ENCODE measurements at places on chromosomes 11 and 22.

- DNase-seq, result no peak
These were observed 105.3 kb downstream of the CTTN start for GRCh38 chr11:70503468-70504221.

DNA sequence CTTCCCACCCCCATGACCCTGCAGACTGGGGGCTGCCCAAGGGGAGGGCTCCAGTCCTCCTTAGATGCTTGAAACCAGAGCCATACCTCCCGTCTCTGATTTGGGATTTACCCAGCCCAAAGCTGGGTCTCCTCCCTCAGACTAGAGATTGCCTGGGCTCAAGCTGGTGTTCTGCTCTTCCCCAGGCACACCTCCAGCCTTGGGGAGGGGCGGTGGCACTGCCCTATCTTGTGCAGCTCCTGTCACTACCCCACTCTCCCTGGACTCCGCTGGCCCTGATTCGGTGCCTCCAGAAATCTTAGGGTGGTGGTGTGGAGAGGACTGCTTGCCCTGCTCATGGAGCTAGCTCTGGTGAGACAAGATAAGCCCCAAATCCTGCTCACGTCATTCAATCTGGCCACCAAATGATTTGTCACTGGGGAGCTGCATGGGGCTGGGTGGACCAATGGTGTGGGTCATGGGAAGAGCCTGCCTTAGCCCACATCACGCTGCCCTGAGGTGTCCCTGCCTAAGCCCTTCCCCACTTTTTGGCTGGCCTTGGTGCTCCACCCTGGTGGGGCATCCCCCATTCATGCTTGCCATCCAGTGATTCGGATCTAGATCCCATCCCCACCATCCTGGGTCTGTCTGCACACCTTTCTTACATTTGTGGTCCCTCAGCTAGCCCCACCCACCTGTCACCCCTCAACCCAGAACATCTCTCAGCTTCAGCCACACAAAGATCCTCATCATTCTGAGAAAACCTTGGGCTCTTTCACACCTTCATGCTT is 87.7 kb downstream of the PDE2A start:
- no peak for DNase-seq

DNA sequence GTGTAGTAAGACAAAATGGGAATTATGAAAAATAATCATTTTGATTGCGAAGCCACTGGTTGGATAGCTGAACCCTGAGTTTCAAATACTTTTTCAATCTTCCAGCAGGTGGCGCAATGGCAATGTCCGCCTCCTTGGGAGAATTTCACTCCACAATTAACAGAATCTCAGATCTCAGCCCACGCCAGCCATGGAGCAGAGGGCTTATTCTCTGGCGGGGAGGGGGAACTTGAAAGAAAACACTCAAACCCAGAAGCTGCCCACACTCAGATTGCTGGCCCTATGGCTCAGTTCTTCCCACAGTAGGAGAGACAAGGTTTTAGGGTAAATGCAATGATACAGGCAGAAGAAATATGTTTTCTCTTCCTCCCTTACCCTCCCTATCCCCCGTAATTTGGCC is 38.7 kb upstream of the RCN1 start:
- peak; percentile 43 for DNase-seq

DNA sequence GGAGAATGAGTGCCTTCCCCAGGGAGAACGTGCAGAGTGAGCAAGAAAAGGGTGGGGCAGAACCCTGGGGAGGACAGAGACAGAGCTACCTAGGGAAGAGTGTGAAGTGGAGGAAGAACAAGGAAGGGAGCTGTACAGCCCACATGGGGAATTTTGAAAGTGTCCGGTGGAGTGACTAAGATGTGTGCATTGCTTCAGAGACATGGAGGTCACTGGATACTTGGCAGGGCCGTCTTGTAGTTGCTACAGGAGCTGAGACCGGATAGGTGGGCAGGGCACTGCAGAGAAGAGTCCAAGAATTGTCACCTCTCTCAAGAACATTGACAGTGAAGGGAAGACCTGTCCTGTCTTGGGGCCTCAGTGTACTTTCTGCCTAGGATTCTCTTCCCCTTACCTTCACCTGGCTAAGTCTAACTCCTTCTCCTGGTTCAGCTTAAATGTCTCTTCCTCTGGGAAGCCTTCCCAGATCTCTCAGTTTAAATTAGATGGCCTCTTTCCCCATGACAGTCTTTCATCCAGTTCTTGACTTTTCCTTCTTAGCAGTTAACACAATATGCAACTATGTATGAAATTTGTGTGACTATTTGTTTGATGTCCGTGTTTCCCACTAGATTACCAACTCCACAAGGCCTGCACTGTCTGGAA is 9.2 kb upstream of the P2RY6 start:
- no peak for DNase-seq

GRCh38 chr22:24681236-24681635 is 78.2 kb downstream of the GGT1 start:
- DNase-seq, result no peak

DNA sequence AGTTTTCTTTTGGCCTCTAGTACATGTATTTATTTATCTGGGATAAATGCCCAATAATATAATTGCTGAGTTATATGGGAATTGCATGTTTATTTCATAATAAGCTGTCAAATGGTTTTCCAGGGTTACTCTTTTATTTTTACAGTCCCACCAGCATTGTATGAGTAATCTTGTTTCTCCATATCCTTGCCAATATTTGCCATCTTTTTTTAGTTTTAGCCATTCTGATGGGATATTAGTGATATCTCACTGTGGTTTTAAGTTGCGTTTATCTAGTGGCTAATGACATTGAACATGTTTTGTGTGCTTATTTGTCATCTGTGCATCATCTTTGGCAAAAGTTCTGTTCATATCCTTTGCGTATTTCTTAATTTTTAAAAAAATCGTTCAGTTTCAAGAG is 372.8 kb upstream of the CCDC179 start:
- DNase-seq, result no peak

GRCh38 chr11:124817036-124817435 is 16.8 kb upstream of the MSANTD2 start:
- DNase-seq, result no peak

DNA sequence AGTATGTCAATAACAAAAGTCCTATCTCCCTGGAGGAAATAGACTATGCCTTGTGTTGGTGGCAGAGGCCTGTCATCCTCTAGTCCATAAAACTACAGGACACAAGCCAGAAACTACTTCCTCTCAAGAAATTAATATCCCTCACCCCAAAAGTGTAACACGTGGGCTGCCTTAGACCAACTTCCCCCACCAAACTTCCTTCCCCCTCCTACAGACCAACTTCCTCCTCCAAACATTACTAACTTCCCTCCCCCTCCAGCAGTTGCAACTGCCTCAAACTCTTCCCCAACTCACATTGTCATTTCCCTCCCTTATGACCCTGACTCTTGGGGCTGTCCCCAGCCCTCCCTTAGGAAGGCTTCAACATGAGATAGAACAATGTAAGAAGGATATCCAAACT is 6.3 kb downstream of the OR52K2 start:
- peak; percentile 97 for DNase-seq

GRCh38 chr11:9799886-9800285 is 136.0 kb downstream of the SWAP70 start:
- no peak for DNase-seq

DNA sequence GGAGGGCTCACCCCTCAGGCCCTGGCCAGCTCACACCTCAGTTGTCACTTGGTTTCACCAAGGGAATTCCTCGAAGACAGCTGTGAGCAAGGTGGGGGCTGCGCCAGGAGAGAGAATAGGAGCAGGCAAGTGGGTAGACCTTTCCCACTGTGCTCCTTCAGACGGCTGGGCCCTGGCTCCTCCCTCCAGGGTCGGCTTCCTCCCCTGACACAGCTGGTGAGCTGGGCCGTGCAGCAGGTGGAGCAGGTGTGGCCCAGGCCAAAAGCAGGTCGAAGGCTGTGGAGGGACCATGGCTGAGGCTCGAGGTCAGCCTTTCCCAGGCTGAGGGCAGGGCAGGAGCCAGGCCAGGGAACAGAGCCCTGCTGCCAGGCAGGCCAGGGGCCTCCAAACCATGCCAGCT is 12.5 kb upstream of the MYRF start:
- DNase-seq, result no peak

DNA sequence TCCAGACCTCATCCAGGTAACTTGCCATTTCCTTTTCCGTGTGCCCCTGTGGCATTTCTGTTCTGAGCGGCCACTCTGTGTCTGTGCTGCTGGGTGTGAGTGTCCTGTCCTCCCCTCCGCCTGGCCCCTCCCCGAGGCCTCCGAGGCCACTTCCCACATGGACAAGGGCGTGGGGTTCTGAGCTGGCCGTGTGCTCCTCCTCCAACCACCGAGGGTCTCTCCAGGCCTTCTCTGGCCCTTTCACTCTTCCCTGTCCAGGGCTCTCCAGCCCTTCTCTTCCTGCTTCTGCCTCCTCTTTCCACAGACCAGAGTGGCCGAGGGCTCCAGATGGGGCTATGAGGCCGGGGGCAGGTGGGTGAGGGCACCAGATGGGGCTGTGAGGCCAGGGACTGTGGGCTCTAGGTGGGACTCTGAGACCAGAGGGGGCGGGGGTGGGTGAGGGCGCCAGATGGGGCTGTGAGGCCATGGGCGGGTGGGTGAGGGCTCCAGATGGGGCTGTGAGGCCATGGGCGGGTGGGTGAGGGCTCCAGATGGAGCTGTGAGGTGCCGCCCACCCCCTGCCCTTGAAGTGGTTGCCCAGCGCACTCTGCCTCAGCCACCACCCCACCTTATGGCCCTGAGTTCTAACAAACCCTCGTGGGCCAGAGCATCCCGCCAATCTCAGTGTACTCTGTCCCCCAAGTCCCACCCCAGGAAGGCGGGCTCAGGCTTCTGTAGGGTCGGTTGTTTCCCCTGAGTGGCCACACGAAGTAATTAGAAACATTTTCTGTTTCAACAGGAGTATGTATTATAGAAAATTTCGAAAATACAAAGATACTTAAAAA is 24.1 kb downstream of the PTDSS2 start:
- DNase-seq, result no peak

DNA sequence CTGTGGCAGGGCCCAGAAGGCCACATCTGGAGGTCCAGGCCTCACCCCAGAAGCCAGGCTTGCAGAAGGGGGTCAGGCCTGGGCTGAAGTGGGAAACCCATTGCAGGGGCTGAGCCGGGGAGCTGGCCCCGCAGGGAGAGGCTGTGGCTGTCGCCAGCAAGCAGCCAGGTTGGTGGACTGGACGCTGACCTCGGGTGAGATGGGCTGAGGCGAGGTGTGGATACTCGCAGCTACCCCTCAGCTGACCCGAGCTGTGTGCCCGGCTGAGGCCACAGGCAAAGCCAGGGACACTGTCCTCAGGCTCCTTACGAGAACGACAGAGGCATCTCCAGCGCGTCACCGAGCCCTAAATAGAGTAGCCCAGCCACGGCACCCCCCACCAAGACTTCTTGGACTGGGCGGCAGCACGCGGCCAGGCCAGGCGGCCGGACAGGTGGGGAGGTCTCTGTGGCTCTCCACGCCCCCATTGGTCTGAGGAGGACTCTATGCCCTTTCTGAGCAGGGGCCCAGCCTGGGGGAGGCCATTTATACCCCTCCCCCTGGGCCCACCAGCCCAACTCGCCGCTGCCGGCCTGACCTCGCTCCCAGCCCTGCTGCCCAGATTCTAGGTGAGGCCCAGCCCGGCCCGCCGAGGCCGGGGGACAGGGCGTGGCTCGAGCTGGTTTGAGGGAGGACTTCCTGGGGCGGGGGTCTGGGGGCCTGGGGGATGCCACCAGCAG is at the start of gene TNNI2:
TNNI2 (plus strand) TSS at position 556 of the 719 bp plus-strand sequence. CDS start 716 bp downstream, outside the sequence.
- no peak for DNase-seq

DNA sequence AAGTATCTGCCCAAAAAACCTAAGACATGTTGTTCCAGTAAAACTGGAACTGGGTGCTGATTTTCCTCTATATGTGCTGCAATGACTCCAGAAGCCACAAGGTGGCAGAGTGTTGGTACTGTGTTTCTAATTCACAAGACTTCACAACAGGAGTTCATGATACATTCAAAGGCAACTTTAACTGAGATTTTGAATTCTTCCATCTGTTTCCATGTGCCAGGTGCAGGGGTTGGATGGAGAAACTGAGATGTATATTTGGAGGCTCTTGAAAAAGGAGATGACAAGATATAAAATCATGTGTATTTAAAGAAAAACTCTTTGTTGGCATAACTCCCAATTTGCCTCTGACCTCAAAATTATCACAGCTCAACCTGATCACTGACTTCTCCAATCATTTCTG is 1098.6 kb upstream of the CCDC90B start:
- peak; percentile 16 for DNase-seq

DNA sequence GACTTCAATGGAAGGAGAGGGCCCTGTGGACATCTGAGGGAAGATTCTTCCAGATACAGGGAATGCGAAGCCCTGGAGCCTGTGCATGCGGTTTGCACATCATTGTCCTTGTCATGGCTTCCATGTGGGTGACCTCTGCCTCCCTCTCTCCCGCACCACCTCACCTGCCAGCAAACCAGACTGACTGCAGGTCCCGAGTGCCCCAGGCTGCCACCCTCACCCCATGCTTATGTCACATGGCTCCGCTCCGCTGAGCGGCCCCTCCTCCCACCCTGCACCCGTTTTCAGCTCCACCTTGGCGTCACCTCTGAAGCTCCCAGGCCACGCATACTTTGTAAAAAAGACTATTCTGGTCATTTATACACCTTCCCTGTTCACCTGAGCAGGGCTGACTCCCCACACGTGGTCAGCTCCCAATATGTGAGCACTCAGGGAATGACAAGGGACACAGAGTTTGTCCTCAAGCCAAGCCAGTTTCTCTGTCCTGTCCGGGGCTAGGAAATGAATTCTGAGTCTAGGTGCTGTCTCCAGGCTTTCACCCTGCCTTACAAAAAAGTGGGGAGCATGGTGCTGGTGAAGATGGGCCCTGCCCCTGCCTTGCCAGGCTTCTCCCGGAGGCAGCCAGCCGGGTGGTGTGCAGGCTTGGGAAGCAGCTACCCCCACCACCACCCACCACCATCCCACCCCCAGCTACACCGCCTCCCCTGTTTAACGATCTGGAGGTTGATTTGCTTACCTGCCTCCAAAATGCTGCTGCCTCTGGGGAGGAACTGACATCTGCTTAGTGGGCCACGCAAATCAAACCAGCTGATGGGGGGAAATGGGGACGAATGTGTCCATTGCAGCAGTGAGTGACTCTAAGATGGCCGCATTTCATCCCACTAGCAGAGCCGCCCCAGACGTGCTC is 32.7 kb downstream of the FAM83F start:
- no peak for DNase-seq

GRCh38 chr11:17658211-17658610 is 61.2 kb upstream of the MYOD1 start:
- no peak for DNase-seq

DNA sequence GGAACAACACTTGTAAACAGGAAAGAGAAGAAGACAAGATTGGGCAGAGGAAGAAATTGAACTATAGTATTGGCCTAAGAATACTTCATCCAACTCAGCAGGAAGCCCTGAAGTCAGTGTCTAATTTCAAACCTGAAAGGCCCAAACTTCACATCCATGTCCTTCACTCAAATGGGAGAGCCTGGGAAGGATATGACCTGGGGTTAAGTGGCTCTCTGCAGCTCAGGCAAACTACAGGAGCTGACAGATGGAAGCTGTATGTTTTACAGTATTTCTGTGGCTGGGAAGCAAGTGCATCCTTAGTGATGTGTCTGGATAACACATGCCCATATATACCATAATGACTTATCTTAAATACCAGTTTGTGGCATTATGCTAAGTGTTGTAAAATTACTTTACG is 196.2 kb downstream of the SOX6 start:
- DNase-seq, result no peak

- DNase-seq, result no peak
These were observed at the start of gene ANKK1 for GRCh38 chr11:113387605-113388211. TSS of gene ANKK1 (plus strand) at chr11:113387779. CDS start at chr11:113387885, 106 bp downstream.
